ENCODE measurements at places on chromosomes 6 and 20.

DNA sequence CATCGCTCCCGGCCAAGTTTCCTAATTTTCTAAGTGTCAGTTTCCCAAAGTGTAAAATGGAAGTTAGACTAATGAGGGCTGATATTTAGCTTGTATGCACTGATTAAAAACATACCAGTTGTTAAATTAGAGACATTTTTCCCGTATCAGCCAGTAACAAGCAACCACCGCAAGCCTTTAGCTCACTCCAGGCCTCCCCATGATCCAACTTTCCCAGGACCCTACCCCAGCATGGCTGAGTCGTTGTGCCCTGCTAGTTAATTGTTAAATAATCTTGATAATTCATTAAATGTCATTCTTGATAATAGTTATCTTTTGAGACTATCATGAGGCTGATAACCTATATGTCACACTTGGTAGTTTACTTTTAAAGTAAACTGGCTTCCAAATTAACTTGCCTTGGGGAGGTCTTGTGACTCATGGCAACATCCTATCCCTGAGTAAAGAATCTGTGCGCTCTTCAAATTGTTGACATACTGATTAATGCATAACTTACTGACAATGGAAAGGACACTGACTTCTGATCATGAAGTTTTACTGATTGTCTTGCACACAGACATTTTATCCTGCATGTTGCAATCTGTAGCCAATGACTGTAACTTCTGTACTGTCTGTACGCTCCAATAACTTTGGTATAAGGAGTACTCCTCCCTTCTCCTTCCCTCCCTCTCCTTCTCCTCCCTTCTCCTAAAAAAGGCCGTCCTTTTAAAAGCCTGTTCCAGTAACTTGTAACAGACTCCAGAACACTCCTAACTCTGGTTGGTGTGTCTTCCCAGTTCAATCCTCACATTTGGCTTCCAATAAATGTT is 6.3 kb upstream of the GTF3C6 start:
- no peak for DNase-seq

DNA sequence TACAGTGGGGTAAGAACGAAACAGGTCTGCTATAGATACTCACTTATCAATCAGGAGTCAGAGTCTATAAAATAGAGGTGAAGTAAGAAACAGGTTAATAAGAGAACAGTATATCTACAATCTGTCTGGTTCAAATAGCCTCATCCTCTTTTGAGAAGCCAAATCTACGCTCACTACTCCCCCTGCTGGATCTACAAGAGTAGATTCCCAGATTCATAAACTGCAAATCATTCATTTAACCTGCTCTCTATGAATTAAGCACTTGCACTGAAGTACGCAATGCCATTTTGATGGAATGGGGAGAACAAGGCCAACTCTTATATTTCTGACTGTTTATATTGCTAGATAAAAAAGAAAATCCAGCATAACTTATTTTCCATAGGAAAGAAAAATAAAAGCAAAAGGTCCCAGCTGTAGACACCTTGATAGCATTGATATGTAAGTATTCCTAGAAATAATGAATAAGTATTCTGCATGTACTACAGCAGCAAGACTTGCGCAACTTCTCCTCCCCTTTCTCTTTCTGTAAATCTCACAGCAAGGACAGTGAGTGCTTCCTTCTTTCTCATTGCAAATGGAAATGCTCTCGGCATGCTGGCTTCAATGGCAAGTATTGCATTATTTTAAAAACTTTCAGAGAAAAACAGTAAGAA is 92.3 kb downstream of the RFX6 start:
- no peak for DNase-seq

DNA sequence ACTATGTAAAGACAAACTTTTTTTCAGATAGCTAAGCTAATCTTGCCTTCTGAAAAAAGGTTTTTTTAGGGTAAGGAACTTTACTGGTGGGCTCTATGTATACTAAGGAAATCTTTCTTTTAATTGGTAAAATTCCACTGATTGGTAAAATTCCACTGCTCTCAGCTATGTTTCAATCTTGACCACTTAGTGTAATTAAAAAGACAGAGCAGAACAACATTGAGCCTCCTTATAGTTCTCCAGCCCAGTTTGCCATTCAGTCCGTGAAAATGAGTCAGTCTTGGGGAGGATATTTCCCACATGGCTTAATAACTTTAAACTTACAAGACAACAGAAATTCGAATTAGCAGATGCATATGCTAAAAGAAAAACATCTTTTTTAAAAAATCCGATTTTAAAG is 92.7 kb downstream of the EYA4 start:
- no peak for DNase-seq

DNA sequence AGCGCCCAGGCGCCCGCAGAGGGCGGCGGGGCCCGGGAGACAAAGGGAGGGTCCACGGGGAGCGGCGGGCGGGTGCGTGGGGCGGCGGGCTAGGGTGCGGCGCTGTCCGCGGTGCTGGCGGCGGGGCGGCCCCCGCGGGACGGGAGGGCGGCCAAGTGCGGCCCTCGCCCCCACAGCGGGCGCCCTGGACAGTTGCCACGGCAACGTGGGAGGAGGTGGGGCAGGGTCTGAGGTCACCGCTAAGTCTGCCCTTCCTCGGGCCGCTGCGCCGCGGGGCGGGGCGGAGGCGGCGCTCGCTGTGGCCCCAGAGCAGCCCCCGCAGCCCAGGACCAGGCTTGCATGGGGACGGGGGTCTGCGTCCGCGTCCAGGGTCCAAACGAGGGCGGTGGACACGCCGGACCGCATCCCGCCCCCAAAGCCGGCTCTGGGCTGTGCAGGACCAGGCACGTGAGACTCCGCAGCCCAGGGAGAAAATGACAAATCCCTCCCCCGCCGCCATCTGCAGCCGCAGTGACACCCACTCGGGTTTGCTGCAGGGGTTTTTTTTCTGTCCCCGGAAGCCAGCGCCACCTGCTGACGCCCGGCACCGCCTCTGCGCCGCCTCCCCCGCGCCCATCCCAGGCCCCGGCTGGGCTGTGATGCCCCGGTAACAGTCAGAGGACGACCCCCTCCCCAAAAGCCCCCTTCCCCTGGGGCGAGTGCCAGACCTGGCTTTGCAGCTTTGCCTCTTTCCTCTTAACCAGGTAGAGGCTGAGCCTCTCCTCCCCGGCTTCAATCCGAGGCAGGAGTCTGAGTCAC is 36.8 kb downstream of the YTHDF1 start:
- DNase-seq: peak; percentile 82

DNA sequence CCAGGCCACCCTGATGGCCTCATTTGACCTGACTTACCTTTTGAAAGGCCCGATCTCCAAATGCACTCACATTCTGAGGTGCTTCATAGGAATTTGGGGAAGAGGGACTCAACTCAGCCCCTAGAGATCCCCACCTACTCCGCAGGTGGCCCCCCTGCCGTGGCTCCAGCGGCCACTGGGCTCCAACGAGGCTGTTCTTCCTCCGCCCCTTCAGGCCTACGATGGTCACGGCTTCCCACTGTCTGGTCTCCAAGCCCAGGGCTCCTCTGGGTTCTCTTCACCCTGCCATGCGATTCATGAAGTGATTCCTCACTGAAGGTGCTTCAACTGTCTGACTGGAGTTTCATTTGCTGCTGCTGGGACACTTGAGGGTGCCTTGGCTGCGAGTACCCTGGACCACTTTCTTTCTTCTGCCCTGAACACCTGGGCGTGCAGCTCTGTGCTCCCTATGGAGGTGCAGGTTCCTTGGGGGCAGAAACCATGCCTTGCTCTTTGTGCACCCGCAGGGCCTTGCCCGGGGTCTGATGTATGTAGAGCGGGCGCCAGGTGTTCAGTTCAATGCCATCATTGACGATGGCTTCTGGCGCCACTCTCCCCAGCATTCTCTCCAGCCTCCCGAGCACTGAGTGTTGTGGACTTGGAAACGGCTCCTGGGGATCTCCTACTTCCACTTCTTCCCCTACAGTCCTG is 10.0 kb upstream of the DUSP22 start:
- DNase-seq: no peak

GRCh38 chr6:3727593-3728108 is 23.9 kb downstream of the PXDC1 start:
- DNase-seq: no peak

DNA sequence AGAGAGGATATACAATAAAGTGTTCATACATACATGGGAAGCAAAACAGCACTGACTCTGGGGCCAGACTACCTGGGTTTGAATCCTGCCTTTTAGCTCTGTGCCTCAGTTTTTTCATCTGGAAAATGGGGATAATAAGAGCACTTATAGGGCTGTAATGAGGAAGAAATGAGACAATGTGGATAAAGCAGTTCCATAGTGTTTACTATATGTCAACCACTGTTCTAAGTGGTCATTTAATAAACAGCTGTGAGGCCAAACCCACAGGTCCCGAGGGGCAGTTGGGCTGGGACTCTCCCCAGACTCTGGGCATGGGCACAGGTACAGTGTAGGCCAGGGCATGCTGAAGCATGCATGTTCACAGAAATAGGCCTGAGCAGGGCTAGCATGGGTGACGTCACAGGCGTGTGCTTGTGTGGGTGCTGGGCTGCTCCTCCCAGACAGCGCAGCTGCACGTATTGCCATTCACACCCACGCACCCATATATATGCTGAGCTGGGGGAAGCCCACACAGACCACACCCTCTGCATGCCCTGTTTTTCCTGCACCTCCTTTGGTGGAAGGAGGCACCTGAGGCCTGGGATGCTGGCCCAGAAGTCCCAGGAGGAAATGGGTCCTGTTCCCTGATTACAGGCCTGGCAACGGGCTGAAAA is 3.5 kb upstream of the PLCG1 start:
- peak; percentile 53 for DNase-seq

DNA sequence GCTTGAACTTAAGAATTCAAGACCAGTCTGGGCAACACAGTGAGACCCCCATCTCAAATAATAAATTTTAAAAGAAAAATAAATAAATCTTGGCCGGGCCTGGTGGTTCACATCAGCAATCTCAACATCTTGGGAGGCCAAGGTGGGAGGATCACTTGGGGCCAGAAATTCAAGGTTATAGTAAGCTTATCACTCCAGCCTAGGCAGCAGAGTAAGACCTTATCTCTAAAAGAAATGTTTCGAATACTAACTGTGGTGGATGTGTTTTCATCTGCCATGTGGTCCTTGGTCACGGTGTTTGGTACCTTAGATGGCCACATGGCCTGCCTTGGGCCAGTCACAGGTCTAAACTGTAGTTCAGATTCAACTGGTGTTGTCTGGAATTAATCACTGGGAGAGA is 5.8 kb downstream of the UBE2C start:
- DNase-seq: no peak

DNA sequence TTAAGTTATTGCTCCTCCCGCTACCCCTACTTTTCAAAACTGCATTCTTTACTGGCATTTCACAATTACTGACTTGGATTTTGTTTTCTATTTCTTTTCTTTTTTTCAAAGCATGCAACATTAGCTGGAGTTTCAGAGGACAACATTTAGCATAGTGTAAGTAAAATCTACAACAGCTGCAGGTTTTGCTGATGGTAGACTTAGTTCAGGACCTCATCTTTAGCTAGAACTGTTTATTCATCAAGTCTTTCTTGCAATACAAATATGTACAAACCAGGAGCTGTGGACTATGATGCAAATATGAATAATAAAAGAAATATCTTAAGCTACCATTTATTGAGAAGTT is 728 bp upstream of the CEP162 start:
- DNase-seq: no peak

DNA sequence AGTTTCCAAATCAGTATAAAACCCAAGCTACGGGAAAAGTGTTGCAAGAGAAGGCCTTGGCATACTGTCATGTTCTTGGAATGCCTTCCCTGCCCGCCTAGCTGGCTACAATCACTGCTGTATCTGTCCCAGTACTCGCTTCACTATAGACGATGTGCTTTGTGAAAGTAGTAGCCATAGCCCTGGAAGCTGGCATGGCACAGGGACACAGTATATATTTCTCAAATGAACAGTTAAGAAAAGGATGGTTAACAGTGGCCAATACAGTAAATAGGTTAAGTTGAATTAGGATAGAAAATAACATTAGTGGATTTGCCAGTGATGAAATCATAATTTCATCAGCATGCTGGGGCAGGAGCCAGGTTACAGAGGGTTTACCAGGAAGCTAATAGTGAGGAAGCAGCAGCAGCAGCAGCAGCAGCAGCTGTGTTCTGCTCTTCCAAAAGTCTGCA is 499.3 kb downstream of the CDKAL1 start:
- DNase-seq: no peak

GRCh38 chr6:105170059-105170458 is 9.8 kb downstream of the POPDC3 start:
- no peak for DNase-seq

DNA sequence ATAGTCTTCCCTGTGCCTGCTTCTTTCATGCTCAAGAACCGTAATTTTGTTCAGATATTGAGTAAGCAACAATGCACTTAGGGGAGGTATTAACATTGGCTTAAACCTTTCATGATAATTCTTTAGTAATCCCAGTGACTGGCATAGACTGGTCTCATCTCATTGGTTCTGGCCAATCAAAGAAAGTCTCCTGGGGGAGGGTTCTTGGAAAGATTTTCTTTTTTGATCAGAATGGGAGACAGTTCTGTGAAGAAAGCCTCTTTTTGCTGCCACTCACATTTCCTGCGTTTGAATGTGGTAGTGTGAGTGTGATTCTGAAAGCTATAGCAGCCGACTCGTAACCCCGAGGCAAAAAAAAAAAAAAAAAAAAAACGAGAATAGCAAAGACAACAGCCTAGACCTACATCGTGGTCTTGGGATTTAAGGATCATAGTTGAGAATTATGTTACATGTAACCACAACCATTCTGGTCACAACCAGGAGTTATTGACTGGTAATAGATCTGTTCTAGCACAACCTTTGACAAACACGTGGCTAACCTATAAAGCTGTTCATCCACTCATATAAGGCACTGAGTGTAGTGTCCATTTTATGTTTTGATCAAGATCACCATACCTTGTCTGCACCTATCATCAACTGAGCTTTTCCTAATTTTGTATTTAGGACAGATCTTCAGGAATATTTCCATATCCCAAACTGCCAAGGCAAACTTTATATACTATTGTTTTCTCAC is 15.1 kb upstream of the TMEM217 start:
- no peak for DNase-seq

GRCh38 chr6:44856479-44856878 is 469.0 kb downstream of the CDC5L start:
- DNase-seq: no peak

DNA sequence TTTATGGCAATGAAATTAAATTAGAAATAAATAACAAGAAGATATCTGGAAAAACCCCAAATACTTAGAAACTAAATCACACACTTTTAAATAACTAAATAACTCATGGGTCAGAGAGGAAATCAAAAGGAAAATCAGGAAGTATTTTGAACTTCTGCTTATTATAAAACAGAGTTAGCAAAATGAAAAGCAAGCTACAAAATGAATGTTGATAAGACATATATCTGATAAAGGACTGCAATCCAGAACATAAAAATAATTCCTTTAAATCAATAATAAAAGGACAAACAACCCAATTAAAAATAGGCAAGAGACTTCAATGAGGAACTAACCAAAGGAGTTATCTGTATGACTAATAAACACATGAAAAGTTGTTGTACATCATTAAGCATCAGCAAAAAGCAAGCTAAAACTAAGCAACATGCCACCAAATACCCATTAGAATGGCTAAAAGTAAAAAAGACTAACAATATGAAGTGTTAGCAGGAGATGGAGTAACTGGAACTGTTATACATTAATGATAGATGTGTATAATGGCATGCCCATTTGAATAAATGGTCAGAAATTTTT is 38.9 kb upstream of the STMND1 start:
- DNase-seq: no peak

GRCh38 chr20:36604952-36605398 is 604 bp upstream of the RAB5IF start:
- DNase-seq: peak; percentile 38

Data from activated CD8-positive, alpha-beta memory T cell treated with anti-CD3 and anti-CD28 coated beads, Interleukin-2, amount 50 U/mL, for 4 hours (primary cell).